ENCODE measurements at places on chromosomes 6 and 20.

DNA sequence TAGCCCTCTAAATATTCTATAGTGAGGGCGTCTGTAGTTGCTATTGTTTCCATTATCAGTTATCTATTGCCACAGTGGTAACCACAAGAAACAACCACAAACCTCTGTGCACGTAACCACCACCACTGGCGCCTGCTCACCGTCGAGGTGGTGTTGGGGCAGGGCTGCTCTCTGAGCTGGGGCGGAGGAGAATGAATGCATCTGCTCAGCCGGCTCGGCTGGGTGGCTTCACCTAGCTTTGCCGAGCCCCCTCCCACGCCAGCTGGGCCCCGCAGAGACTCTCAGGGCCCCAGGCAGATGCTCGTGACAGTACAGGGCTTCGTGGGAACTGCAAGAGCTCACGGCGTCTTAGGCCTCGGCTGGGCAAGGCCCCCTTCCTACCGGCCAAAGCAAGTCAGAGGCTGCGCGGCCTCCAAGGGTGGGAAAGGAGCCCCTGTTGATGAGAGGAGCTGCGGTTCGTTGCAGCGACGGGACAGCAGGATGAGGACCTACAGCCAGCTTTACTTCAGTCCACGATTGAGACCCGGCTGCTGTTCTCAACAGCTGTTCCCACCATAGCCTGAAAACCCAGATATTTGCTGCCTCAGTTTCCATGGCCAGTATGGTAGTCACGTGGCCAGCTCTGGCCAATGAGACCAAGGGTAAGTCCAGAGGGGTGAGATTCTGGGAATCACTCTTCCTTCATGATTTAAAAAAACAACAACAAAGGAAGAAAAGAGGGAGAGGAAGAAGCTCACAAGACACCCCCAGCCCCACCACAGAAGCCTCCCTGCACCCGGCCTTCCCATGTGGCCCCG, 120.2 kb upstream of the AFDN start:
- no peak for DNase-seq

- peak; percentile 41 for DNase-seq
These were observed 40.9 kb downstream of the ALDH8A1 start for GRCh38 chr6:134908906-134909516.

DNA sequence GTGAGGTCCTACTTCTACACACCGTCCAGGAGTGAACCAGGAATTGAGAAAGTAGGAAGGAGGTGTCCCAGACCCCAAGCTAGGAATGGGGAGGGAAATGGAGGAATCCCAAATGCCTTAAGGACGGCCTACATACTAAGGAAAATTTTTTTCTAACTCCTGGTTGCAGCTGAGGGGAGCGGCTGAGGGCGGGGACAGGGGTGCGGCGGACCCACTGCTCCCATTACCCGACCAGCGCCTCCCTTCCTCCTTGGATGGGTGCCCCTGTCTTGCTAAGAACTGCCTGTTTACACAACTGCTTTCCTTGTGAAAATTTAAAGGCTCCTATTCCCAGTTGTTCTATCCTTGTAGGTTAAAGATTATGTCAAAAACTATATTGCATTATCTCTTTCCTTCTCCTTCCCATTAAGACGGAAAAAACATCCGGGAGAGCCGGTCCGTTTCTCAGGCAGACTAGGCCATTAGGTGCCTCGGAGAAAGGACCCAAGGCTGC, 699 bp upstream of the HSPA1B start:
- peak; percentile 93 for DNase-seq

DNA sequence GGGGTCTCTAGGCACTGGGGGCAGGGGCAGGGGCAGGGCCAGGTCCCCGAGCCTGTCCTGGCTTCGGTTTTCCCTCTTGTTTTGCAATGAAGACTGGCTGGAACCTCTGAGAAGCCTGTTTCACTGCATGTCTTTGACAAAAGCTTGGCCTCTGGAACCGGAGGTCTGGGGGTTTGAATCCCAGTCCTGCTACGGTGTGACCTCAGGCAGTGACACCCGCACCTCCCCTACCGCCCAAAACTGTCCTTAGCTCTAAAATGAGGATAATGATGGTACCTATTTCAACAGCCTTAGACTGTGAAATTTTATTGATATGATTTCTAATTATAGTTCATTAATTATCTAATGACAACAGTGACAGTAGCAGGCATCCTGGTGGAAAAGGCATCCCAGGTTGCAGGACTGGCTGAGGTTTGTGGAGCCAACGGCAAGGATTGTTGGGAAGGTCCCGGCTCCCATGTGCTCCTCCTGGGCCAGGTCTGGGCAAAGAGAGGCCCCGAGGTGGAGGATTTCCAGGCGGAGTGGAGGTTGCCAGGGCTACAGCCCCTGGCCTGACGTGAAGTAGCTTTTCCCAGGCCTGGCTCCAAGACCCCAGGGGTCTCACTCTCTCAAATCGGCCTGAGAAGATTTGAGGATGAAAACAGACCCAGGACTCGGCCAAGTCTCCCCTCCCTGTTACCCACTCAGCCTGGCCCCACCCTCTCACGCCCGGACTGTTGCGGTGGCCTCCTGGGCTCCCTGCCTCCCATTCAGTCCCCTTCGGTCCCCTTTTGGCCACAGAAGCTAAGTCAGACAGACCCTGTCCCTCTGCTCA, 57.9 kb downstream of the SNAI1 start:
- DNase-seq, result no peak

GRCh38 chr6:143198312-143198711, 137.6 kb downstream of the AIG1 start:
- DNase-seq, result no peak

DNA sequence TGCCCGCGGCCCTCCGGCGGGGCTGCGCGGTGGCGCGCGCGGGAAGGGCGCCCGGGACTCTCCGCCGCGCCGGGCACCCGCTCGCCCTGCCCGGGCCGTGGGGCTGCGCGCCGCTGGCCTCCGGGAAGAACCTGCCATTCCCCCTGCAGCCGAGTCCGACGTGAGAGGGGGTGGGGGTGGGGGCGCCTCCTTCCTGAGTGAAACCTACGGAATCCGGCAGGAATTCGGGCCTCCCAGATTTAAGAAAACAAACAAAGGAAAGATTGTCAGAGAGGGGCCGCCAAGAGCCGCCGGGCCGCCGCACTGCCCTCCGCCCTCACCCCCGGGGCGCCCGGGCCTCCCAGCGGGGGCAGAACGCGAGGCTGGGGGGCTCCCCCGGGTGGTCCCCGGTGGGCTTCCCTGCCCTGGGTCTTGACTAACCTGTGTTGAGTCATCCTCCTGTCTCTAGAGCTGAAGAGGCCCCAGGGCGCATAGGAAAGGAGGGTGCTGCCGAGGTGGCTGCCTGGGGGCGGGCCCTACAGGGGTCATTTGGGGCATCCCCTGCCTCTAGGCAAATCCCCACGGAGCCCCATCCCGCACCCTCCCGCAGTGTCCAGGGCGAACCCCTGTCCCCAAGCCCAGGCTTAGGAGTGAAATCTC, 42.2 kb upstream of the FOXP4 start:
- no peak for DNase-seq

DNA sequence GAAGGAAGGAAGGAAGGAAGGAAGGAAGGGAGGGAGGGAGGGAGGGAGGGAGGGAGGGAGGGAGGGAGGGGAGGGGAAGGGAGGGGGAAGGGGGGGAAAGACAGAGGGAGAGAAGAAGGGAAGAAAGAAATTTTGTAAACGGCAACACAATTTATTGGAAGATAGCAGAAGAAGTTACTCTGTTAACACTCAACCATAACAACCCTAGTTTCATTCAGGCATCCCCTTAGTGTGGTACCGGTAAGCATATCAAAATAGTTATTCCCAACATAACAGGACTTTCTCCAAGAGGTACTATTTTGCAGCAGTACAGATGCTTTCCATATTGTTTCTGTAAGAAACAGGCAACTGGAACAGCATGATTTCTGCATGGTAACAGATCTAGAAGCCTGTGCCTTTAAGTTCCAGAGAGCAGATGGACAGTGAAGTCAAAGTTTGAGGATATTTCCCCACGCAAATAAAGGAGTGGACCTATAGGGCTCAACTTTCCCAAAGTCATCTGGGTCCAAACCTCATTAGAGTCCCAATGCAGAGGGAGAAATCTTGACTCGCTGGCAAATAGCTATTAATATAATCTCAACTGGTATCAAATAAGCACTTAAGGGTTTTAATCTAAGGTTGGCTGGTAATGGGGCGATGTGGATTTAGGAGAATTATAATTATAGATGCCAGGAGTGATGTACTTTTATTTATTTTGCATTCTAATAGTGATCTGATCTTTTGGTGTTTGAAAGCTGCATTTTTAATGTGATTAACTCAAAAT, 69.4 kb downstream of the TENT5A start:
- no peak for DNase-seq

GRCh38 chr6:106536357-106536756, 92.9 kb downstream of the RTN4IP1 start:
- no peak for DNase-seq

GRCh38 chr6:12132351-12133222, 120.5 kb downstream of the HIVEP1 start:
- no peak for DNase-seq

DNA sequence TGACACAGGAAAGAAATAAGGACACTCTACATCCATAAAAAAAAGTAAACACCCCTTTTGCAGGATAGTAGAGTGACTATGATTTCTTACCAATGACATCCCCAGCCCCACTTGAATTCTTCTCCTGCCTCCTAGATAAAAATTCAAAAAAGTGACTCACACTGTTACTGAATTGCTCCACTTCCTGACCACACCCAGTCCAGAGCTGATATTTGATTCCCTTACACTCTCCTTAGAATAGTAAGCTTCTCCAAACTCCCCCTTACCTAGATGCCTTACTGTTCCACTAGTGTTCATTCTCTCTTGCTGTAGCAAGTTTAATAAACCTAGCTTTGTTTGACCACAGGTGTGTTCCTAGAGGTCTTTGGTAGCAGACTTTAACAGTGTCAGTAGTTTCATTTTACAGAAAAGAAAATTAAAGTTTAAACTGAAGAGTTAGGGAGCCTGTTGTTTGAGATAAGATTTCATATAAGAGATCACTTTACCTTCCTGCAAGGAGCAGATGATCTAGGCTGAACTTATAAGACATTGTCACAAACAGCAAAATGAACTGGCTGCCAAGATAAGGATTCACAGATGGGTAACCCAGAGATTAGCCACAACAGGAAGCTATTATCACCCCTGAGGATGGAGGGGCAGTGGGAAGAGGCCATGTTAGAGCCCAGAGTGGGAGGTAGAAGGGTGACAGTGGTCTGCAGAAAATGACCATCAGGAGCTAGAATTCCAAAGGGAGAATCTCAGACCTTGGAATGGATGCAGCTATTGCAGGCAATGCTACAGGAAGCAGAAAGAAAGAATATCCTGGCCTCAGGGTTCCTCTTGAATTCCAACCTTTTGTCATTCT, 28.4 kb upstream of the BTN3A2 start:
- no peak for DNase-seq

DNA sequence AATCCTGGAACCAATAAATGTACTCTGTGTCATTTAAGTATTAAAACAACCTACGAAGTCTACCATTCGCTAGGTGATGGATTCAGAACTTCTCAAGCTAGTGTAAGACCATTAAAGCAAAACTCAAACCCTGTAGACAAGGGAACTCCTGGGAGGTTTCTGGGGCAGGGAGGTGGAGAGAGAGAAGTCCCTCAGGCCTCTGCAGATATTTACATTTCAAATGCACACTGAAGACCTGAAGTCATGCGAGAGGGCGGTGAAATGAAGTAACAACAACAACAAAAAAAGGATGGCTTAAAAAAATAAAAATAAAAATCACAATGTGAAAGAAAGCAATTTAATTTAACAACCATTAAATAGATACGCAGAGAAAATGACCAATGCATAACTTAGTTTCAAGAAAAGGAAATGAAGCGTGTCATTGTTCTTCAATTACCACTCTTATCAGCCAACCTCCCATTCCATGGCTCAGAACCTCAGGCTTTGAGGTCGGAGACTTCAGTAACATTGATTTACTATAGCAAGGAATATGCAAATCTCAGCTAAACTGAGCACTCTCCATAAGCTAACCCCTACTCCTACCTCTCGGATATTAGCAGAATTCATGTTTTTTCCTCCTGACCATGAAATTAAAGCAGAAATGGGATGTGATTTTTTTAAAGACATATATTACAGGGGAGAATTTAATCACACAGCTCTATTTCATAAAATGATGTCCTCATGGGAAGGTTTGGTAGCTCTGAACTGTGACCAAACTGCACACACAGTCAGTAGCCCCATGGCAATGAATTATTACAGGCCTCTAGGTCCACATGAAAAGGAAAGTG, 140.6 kb downstream of the KIF16B start:
- DNase-seq, result no peak

- DNase-seq, result no peak
These were observed 366.4 kb downstream of the BTBD9 start for GRCh38 chr6:38273325-38273724.

DNA sequence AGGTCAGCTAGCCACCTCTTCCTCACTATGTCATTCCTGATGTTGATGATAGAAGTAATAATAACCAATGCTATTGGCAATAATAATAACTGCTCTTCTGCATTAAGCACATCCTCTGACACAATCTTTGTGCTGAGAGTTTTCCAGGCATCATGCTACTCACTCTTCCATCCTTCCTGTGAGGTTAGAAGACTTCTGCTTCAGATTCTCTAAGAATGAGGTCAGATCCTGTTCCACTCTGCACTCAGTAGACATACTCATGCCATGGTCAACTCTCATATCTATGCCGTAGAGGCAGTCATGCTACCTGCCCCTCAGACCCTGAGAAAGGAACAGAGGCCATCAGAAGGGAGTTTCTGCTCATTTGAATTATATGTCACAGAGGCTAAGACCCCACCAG, 98.1 kb upstream of the TOP1 start:
- DNase-seq, result no peak

- DNase-seq, result no peak
These were observed 806 bp downstream of the KCNQ2 start for GRCh38 chr20:63471717-63471980.

- DNase-seq, result no peak
These were observed 28.9 kb downstream of the KIAA1755 start for GRCh38 chr20:38231531-38232121.

DNA sequence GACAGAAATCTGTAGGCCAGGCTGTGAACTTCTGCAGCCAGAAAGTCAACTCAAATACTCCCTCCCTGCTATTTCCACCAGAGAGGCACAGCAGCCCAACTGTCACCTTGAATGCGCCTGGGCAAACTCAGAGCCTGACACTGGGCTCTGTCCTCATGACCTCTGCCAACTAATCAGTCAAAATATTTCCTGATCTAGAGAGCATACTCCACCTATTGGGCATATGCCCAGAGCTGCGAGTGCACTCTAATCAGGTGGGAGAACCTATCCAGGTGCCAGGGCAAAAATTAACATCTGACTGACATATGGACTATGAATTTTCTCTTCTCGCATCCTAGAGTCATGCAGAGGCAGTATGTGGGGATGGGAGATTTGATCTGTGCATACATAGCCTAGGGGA, 406.3 kb upstream of the RUNX2 start:
- no peak for DNase-seq

DNA sequence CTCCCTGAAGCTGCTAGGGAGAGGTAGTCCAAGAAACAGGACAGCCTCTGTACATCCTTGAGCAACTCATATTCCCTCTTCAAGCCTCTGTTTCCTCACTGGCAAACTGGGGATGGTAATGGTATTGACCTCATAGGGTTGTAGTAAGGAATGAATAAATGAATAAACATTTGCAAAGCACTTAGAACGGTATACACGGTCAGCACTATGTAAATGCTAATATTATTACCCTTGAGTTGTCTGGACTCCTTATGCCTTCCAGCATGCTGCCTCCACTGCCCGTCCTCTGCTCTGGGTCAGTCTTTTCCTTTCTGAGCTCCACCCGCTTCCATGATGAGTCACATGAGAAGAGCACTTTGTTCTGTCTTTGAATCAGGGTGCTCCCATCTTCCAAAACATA, 50.6 kb downstream of the KHDC1L start:
- DNase-seq, result no peak

Data from transverse colon (tissue), 4 donors.